HFFc6 (cell line): ENCODE measurements at places on chromosomes 7 and 10. TPM values are rescaled to one million over a fixed set of nuclear protein-coding genes. Genes with fewer than 3 reads are reported as not detected.

Gene SPDYE1
- not detected in 3 replicates for total RNA-seq

DNA sequence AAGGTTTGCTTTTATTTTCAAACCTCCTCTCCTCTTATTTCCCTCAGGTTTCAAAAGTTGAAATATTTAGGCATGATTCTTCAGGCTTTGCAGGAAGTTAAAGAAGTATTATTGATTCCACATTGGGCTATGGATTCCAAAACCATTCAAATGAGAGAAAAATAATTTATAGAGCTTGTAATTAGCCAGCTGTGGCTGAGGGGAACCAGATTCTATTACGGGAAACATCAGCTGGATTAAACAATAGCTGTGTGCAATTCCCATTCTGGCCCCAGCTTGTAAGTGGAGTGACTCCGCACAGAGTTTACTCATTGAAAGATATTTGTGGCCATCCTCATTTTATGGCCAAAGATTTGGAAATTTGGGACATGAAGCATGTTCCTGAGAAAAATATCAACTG is 77.0 kb upstream of the PHYHIPL start:
- DNase-seq: no peak

GRCh38 chr10:28872587-28873165 is 195.4 kb downstream of the BAMBI start:
- DNase-seq: no peak

DNA sequence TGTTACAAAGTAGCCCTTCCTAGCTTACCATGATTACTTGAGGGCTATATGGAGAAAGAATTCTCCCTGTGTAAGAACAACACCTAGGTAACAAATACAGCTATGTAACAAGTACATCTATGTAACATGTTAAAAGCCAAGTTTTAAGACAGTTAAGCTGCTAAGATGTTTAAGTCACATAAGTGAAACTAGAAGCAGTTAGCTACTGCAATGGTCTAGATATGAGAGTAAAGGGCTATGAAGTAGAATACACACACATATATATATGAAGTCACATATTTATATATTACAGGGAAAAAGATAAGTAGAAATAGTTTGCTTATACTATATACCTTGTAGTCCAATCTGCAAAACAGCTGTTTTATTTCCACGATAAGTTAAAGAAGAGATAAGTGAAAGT is 14.4 kb downstream of the POT1 start:
- DNase-seq: no peak

- DNase-seq: no peak
Observed at GRCh38 chr10:78116361-78116760, 82.7 kb downstream of the RPS24 start.

DNA sequence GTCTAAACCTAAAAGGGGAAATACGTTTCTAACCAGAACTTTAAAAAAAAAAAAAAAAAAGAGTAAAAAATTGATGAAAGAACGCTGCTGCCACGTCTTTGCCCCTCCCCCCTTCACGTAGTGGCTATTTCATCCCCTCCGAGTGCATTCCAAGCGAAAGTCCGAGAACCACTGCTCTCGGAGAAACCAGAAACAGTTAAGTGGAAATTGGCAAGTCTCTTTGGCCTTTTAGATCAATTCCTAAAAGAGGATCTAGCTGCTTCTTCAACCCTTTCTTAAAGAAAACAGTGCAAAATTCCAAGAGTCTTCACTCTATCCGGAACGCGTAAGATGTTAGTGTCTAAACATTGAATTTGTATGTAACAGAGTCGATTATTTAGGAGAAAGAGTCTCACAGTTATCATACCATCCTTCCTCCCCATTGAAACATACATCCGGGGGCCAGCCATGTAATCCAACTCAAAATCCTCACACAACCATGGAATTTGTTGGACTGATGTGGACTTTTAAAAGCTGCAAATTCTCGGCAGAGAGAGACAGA is 1.1 kb downstream of the P4HA1 start:
- peak; percentile 71 for DNase-seq

- peak; percentile 80 for DNase-seq
Observed at GRCh38 chr7:46291050-46291438, 370.0 kb upstream of the IGFBP3 start.

Gene MYL10
- total RNA-seq: not detected in 3 replicates

- DNase-seq: no peak
Observed at GRCh38 chr10:122402548-122403131, 28.1 kb downstream of the PLEKHA1 start.

Gene WDFY4
- not detected in 2 replicates for total RNA-seq

Gene SORBS1
- total RNA-seq: 0.26 and 0.42 TPM in 2 replicates

DNA sequence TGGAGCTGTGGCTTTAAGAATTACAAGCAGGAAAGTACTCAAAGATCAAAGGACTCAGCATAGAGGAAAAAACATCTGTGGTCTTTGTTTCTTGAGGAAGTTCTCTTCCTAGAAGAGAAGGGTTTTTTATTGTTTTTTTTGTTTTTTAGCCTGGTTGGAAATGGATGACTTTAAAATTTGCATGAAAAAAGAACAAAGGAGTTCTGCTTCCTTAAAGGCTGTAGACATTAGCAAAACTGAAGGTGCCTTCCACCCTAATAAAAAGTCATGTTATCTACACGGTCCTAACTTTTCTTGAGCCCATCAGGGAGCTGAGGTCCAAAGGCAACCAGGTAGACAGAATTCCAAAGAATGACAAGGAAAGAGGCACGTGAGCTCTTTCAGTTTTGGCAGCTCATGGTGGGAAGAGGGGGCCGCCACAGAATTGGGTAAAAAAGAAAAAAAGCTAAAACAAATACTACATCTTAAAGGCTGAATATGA is 356.6 kb downstream of the SH2D4B start:
- no peak for DNase-seq

DNA sequence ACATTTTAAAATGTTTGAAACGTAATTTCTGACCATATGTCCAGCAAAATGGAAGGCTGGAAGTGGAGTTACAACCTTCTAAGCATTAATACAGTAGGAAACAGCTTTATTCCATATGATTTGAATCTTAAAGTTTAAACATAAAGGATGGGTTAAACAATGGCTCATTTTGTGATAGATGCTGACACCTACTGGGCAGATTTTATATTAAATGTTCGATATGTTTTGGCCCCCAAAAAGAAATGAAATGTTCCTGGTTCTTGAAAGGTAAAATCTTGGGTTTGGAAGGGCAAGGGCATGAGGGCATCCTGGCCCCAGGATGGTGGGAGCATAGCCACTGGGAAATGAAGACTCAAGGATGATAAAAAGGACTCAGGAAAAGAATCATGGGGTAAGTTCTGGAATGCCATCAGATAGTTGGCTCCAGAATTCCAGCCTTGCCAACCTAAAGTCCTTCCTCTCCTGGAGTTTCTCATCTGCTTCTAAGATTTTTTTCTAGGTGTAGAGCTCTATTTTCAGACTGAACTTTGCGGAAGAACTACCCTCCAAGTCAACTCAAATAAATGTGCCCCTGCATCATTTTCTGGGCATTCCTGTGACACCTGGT is 34.6 kb upstream of the SLC35G1 start:
- DNase-seq: peak; percentile 4

- no peak for DNase-seq
Observed at GRCh38 chr10:44965651-44966097, 6.1 kb downstream of the RASSF4 start.

DNA sequence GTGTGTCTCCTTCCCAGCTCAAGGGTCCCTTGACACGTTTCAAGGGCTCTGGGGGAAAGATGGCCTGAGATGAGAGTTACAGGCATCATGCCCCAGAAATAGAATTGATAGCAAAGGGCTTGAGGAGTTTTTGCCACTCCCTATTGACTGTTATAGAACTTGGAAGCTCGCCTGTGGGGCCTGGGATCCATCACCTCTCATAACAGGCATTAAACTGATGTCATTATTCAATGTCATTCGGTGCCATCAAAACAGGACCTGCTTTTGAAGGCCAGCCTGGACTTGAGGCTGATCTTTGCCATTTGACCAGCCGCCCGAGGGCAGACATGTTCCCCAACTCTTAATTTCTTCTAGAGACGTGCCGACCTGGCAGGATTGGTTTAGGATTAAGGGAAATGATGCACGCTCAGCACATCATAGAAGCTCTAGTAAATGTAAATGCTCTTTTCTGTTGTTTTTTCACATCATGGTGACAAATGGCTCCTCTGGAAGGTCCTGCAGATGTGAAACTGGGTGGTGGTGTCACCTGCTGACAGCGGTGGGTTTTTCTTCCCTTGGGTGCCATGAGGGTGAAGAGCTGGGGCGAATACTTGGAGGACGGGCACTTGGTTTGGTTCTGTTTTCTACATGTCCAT is 16.7 kb upstream of the KLF6 start:
- no peak for DNase-seq

DNA sequence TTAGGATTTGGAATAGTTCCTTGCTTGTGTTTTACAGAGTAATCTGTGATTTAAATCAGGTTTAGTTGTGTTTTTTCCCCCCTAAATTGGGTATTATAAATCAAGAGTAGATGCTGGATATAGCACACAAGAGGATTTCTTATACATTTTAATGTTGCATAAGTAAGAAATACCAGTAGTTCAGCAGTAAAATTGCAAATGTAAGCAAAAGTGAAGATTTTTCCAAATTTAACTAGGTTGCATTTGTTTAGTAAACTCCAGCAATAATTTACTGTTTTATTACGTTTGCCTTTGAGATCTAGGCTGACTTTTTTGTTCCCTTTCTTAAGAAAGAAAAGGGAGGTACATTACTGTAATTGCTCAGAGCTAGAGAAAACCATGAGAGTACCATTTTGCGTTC is 207.3 kb downstream of the LRMDA start:
- no peak for DNase-seq

Gene CHCHD2
- total RNA-seq: 386 to 515 TPM (median 413 TPM) in 3 replicates

GRCh38 chr7:80794631-80795573 is 123.9 kb downstream of the SEMA3C start:
- no peak for DNase-seq

DNA sequence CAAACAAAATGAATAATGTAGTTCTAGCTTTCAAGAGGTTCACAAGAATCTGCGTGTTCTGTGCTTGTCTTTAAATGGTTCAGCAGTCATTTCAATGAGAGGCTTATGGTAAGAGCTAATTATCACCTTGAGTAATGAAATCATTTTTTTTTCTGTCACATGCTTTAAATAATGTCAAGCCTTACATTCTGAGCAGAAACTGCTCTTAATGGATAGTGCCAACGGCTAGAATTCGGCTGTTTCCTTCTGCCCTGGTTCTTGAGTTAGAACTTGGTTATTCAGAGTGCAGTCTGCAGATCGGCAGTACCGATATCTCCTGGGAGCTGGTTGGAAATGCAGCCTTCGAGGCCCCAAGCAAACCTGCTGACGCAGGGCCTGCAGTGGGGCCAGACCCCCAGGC is 316.2 kb downstream of the CAMK1D start:
- no peak for DNase-seq

- peak; percentile 90 for DNase-seq
Observed at GRCh38 chr10:89391907-89392756, at the start of gene IFIT1. TSS of gene IFIT1 (plus strand) at chr10:89392623. CDS start at chr10:89392713, 90 bp downstream.

Gene CPXM2
- total RNA-seq: not detected in 3 replicates

GRCh38 chr7:155869784-155870076 is 57.5 kb upstream of the SHH start:
- DNase-seq: no peak

DNA sequence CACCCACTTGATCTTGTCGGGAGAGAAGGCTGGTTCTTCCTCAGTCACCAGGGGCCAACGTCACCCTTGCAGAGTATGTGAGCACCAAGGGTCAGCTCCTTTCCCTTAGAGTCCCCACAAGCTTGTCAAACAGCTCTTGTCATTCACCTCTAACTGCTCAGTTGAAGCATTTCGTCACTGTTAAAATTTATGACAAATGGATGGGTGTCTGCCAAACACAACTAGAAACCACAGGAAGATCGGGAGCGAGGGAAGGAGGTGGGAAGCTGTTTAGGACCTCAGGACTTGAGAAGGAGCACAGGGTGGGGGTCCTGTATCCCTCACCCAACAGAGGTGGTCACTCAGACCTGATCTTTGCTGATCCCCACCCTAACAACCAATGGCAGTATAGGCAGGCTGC is 373.3 kb upstream of the IGFBP3 start:
- no peak for DNase-seq
